LoVo (cell line): ENCODE measurements at places on chromosomes 6 and 20.

DNA sequence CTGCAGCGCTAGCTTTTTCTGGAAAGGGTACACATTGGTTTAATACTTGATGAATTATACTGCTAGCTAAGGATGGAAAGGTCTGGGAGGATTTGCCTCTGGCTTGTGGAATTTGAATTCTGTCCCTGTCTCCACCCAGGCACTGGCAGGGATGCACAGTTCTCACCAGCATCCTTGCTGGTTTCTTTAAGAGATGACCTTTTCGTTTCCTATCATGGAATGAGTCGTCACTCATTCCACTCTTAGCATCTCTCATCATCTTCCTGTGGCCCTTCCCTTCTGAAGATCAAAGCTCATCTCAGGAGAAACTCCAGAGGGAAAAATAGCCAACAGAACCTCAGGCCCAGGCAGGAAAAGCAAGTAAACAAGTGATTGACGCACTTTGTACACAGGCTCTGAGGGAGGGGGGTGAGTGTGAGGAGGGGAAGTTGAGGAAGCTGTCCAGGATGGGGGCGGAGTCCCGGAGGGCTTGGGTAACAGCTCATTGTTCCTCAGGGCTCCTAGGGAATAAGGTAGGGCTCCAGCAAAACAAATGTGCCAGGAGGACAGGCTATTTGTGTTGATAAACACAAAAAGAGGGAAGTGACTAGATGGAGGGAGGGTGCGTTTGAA is 25.7 kb upstream of the SAYSD1 start:
- no peak for DNase-seq

GRCh38 chr6:119331663-119332286 is 17.8 kb downstream of the MAN1A1 start:
- DNase-seq: no peak

DNA sequence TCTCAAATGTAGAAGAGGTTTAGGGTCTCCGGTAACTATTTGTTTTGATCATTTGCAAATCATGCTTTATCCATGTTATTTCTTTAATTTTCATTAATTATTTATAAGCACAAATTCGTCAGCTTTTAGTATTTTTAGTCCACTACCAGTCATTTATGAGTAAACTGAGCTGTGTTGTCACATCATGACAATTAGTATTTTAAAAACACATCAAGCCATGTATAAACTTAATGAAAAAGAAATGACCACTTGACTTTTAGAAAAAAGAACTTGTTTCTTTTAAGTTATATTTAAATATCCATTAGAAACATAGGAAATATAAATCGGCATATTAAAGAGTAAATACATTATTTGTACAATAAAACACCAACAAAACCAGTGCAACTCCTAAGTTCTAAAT is 2.8 kb downstream of the NKX2-4 start:
- no peak for DNase-seq

DNA sequence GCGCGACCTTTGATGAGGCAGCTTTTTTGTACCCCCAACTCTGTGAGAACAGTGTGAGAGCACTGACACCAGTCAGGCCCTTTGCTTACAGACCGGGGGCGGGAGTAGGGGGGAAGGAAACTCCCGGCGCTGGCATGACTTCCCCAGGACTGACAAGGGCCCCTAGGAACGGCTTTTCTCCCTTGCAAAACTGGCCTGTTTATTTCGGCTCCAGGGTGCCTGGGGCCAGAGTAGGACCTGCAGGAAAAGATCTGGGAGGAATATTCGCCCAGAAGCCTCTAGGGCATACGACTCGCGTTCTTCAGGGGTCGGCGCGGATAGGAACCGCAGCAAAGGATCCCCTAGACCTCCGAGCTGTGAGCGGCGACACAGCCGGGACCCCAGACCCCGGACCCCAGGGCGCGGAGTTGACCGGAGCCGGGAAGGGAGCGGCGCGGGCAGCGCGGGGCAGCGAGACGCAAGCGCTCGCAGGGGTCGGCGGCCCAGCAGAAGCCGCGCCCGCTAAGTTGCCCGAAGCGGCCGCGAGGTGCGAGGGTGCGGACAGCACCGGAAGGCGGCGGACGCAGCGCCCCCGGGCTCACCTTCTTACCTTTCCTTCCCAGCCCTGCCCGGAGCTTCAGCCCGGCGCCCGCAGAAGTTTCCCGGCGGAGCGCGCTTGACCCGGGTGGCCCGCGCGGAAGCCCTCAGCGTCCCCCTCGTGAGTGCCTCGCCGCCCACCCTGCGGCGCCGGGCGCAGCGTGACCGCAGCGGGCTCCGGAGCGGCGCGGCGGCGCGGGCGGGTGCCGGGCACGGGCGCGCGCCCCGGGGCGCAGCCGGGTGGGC is at the start of gene POPDC3:
POPDC3 (minus strand) TSS at position 771 of the 822 bp plus-strand sequence. CDS start 18,105 bp downstream, outside the sequence.
- peak; percentile 62 for DNase-seq

DNA sequence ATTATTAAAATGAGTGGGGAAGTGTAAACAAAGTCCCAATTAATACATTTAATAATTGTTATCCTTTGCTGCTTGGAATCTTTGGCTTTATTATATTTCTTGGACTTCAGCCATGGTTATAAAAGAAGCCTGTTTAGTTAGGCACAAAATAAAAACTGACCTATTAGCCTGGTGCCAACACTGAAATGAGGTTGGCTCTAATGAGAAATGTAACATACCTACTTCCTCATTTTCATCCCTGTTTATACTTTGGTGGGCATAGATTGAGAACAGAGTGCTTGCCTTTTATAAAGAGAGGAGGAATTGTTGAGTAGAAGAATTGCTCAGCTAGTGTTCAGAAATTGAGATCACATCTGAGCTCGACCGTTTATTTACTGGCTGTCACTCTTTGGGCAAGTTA is 471.3 kb downstream of the UTRN start:
- no peak for DNase-seq

DNA sequence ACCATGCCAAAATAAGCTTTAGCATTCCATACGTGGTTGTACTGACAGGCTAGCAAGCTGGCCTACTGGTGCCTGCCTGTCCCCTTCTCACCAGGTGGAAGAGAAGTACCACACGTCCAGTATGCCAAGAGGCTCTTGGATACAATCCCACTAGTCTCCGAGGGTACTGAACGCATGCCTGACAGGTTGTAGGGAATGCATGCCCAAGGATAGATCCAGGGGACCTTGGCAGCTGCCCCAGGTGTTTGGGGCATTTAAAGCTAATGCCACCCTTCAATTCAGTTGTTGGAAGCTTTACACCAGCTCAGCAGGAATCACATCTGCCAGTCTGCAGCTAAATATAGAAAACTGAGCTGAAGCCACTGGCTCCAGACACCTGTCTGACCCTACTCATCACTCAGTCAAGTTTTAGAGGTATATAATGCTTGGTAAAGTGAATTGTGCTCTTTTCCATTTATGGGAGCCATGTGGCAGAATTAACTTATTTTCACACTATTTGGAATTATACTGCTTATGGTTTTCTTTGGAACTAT is 4.9 kb downstream of the TUBB2B start:
- DNase-seq: no peak

DNA sequence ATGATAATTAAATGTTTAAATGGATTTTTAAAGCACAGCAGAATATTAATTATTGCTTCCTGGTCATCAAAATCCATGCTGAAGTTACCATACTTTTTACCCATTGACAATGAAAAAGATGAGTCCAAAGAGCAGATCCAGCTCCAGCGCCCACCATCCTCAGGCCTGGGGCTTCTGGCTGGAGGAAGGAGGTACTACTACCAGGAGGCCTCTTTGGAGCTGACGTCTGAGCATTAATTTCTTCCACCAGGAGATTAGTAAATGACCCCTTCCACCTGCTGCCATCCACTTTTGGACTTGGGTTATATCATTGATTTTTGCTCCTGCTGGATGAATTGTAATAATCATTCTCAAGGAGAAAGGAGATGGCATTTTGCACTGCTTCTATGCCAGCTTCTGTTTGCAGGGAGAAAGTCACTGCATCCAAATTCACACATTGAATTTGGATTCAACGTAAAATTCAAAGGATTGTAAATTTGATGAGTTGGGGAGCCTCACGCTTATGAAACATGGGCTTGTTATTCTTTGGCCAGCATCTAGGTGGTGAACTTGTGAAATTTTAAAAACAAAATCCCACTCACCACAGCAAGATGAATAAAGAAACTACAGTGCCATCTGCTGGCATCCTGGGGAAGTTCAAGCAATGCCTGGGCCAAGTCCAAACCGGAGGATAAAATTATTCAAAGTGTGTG is 121.8 kb downstream of the SASH1 start:
- peak; percentile 58 for DNase-seq

- no peak for DNase-seq
Measured at GRCh38 chr6:103534814-103535213, 1324.9 kb downstream of the HACE1 start.

DNA sequence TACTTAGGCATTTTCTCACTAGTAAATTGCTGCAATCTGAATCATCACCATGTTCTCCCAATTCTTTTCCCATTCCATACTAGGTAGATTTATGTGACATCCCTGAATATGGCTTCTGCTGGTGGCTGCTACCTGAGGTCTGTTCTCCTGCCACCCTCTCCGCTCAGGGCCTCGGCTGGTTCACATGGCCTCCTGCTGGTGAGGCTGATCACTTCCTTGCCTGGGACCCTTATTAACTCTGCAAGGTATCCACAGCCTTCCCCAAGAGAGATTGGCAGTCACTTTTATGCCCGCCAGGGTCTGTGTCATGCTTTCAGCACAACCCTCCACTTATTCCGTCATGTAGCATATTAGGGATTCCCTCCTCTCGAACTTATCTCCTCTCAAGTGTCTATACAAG is 424.5 kb upstream of the FLRT3 start:
- DNase-seq: no peak

DNA sequence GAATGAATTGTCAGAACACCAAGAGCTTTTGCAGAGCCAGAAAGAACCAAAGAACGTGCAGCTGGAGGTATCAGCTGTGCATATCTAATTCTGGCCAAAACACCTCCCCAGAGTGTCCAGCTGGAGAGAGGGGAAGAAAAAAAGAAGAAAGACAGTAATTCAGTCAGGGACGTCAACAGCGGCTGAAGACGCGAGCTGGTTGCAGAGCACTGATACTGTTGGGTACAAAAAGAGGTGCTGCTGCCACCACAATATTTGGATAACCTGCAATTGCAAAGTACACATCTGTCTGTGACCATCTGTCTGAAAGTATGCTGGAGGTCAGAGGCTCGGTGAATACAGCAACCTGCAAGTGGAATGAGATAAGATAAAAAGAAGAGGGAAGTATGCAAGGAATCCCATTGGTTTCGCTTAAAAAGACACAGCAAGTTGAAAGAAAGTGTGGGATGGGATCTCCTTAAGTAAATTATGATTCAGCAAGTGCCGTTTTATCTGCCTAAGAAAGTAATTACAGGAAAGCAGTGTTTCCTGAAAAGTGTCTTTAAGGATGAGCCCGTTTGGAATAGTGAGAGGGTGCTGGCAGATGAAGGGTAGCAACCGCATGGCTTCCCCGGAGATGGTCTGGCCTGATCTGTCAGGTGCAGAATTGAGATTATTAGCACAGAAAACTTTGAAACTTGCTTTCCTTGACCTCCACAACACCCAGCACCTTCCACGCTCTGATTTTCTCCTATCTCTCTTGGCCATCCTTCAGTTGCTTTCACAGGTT is 189.9 kb upstream of the PRDM1 start:
- DNase-seq: no peak

GRCh38 chr6:165223101-165223500 is 86.3 kb downstream of the C6orf118 start:
- no peak for DNase-seq

GRCh38 chr20:14219801-14220461 is 117.5 kb downstream of the FLRT3 start:
- peak; percentile 74 for DNase-seq

- DNase-seq: peak; percentile 72
Measured at GRCh38 chr6:170025935-170026750, 264.7 kb downstream of the DLL1 start.

GRCh38 chr6:10587656-10588406 is 66.7 kb downstream of the GCNT2 start:
- no peak for DNase-seq

DNA sequence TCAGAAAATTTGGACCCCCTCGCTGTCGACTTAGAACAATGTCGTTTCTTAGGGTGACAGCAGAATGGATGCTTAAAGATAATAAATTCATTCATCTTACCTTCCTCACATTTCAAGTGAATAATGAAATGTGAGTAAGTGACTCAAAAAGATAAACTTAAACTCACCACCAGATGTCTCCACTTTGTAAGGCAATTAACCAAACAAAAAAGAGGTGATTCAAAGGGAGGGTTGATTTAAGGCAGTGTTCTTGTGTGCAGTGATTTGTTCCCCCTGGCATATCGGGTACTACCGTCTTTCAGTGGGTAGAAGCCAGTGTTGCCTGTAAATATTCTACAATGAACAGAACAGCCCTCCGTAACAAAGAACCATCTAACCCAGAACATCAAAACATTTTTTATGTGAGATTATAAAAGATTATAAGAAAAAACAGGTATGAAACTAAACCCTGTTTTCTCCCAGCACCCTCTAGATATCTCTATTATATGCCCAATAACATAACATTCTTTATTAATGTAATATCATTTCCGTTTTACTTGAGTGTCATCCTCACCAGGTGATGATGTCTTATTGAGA is 589.7 kb downstream of the CBLN4 start:
- peak; percentile 34 for DNase-seq
